ENCODE measurements at places on chromosomes 3 and 15.

DNA sequence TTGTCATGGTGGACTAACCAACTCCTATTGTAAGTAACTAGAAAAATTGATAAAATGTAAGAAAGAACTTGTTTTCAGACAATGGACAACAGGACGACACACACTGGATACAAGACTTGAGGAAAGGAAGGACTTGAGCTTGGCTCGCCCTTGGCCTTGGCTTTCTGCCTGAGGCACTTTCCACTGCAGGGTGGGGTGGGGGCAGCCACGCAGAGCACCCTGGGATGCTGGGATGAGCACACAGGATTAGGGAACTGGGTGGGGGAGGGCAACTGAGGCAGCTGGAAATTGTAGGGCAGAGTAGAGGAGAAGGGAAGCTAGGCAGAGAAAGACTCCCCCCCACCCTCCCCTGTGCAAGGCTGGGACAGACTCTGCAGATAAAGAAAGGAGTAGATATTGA, 25.5 kb upstream of the HHATL start:
- no peak for DNase-seq

- no peak for DNase-seq
These were observed 65.7 kb downstream of the TJP1 start for GRCh38 chr15:29756358-29757267.

GRCh38 chr3:69417541-69418078, 31.7 kb upstream of the FRMD4B start:
- no peak for DNase-seq

GRCh38 chr15:66110864-66111263, 142.7 kb downstream of the MEGF11 start:
- no peak for DNase-seq

DNA sequence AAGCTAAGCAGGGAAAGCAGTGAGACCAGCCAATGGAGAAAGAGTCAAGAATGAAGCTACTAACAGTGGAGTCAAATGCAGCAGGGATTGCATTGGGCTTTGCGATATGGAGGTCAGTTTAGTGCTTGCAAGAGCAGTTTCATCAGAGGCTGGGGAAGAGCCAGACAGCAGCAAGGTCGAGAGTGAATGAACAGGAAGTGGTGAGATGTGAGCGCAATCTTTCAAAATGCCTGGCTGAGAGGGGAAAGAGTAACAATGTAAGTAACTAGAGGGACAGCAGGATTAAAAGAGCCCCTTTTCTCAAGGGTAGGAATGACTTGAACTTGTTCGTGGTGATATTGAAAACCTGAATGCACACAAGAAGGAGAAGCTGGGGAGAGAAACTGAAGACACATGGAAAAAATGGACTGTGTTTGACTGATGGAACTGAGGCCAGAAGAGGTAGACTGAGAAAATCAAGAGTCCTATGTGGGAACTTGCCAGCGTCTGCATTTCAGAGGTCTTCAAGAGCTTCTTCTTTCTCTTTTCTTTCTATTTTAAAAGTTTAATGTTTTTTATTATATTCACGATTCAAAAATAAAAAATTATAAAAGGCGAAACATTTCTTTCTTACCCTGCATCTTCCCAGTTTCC, 30.6 kb upstream of the GPR160 start:
- DNase-seq = no peak

GRCh38 chr3:183328823-183329222, 75.8 kb downstream of the B3GNT5 start:
- DNase-seq = no peak

DNA sequence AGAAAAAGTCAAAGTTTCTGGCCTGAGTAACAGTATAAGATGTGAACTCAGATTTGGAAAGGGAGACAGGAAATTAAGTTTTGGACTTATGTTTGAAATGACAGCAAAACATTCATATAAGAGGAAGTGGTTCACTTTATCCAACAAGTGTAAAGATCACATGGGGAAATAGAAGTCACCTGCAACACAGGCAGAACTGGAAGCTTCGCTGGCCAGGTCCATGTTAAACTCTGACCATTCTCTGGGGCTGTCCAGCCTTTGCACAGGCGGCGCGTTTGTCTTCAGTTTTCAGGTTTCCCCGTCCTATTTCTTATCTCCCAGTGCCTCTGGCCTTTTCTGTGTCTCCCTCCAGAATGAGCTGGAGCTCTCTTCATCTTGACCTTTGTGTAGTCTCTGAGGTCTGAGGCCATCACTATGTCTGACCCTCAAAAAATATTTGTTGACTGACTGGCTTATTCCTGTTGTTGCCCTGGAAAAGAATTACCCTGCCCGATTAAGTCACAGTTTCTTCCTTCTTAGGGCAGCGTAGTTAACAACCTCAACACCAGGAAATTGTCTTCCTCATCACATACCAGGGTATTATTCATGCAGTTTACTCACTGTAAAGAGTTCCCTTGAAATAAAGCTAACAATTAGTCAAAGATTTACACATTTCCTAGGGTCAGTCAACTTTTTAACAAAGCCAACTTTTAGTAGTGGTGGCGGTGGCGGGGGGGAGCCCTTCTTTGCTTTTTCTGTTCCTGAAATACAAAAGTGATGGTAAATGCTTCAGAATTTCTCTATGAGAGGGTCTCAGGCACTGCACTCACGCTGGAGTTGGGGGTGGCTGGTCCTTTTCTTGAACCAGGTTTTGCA, 959 bp upstream of the RASA2 start:
- DNase-seq = no peak

- no peak for DNase-seq
These were observed at the start of gene ZIC1 for GRCh38 chr3:147409143-147410115. Gene ZIC1, plus strand, starts transcription at chr3:147409365. Its CDS starts 748 bp downstream, at chr3:147410113.

DNA sequence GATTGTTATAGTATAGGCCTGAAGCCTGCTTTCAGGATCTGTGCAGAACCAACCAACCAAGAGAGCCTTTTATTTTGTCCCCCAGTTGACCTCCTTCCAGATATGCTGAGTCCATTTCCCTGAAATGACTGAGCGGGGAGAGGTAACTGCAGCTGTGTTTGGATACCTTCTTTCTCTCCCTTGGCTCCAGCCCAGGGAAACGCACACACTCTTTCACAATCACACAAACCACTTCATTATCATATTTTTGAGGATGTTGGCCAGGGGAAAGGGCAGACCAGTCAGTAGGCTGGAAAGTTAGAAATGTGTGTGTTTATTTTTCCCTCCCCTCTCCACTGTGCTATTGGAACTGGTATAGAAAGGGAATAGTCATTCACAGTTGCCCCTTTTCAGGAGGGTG, 417.7 kb upstream of the TBL1XR1 start:
- DNase-seq = no peak

DNA sequence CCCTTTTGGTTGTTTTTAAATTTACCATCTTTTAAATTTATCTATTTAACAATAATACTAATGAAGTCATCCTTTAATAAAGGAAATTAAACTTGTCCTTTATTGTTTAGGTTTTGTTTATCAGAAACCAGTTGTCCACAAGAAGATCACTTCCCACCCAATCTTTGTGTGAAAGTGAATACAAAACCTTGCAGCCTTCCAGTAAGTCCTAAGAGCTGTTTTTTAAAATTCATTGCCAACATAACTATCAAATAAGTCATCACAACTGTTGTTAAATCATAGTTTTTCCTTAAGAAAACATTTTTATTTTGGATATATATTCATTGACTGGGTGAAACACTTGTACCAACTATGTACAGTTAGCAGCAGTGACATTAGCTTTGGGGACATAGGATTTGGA, 59.4 kb downstream of the CALML4 start:
- no peak for DNase-seq

DNA sequence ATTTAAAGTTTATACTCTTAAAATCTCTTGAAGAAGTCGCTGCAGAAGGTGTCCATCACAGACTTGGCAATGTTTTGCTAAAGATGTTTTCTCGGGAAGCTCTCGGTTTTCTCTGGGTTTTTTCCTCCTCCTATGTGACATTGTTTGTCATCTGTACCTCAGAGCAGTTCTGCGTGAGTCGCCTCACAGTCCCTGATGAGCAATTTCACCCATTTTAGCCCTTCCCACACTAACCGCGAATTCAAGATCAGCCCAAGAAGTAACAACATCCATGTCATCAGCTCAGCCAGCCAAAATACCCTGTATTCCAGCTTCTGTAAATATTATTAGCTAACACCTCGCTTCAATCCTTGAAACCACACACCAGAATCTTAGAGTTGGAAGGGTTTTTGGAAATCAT, 224.3 kb upstream of the SETMAR start:
- DNase-seq = no peak

DNA sequence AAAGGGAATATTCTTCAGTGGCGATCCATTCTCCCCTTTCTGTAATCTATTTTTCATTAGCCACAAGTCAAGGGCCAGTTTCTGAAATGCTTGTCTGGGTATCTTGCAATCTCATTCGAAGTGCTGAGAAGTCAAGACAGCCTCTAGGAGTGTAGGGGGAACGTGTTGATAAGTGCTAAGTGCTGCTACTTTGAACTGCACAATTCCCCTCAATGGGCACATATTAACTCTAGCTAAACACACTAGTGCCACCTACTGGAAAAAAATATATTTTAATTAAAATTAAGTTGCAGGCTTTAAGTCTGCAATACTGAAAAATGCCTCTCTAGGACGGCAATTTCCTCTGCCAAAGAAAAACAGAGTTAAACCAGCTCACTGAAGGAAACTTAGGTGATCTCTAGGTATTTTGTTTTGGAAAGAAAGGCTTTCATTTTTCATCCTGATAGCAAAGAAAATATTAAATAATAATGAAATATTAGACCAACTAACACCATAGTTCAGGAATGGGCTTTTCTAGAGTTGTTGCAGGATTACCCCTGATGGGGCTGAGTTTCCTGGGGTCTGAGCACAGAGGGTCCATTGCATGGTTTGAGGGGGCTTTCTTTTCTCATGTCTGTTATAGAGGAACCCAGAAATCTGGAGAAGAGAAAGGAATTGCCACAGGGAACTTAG, 181.9 kb upstream of the KBTBD8 start:
- DNase-seq = no peak

- DNase-seq = no peak
These were observed 69.1 kb downstream of the P3H2 start for GRCh38 chr3:190051641-190052040.

- no peak for DNase-seq
These were observed 74.4 kb upstream of the ACP3 start for GRCh38 chr3:132242790-132243189.

GRCh38 chr3:118540826-118541225, 493.8 kb downstream of the IGSF11 start:
- no peak for DNase-seq

DNA sequence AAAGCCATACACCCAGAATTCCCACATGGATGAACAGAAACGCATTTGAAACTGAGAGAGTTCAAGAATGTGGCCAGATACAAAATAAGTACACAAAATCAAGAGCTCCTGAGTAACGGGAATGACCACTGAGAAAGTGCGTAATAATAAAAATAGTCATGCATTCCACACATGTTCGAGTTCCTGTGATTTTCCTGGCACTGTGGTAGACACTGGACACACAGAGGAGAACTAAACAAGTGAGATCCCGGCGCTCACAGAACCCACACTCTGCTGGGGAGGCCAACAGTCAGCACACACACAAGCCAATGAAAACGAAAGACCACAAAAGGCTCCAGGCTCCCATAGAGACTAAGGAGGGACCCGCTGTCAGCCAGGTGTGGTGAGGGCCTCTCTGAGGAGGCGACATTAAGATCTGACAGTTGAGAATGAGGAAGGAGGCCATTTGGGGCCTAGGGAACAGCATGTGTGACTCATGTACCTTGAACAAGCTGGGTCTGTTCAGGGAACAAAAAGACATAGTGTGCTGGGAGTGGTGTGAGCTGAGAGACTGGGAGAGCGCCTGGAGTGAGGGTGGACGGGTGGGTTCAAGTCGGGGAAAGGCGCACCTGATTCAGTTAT, 5.1 kb downstream of the FAM107A start:
- no peak for DNase-seq

- no peak for DNase-seq
These were observed 27.3 kb upstream of the ABI3BP start for GRCh38 chr3:101020351-101021015.

DNA sequence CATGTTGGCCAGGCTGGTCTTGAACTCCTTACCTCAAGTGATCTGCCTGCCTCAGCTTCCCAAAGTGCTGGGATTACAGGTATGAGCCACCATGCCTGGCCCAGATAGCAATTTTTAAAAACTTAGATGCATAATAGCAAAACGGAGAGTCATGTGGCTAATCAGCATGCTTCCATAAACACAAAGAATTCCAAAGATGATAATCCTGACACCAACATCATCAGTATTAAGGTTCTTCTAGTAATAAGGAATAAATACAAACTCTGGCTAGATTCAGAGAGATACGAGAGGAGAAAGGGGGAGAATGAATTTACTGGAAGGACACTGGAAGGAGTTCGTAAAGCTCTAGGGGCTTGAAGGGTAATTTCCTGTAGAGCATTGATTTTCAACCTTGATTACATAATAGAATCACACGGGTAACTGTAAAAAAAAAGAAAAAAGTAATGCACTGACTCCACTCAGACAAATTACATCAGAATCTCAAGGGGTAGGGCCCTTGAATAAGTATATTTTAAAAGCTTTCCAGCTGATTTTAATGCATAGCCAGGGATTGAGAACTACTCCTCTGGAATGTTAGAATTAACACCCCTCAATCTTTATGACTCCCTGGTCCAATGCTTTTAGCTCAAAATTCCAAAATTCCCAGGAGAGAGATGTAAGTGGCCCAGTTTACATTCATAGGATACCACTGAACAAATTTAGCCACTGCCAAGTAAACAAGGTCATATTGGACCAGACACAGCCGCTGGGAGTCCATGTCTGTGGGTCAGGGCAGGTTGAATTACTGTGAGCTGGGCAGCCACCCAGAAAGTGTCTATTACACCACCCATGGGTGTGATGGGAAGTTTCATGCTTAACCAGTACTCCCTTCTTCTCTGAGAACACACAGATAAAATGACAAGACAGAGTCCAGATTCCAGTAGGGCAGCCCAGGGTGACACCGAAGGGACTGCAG, 243.9 kb downstream of the TBL1XR1 start:
- no peak for DNase-seq

DNA sequence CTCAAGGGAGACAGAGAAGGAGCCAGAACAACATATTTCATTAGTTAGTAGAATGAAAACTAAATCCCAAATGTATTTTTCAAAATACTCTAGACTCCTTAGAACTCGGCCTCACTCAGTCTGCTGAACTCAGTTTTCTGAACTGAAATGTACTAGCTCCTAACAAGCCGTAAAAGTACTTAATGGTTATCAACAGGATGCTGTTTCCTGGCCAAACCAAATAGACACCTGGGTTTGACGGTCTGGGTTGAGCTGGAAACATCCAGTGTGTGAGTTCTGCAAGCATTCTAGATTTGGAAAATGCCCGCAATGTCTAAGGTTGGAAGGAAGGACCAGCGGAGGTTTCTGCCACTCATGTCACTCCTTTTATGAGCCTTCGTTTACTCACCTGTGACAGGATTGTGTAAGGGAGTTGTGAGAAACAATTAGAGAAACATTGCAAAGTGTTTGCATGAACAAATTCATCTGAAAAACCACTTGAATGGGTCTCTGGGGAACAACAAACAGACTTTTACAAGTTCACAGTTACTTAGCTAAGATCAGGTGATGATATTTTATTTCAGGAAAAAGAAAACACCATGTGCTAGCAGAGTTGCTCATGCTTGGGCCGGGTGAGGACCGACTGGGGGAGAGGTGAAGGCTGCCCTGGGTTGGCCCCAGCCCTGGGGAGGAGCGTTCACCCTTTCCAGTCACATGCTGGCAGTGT, 151.0 kb downstream of the ALDH1A2 start:
- no peak for DNase-seq

All from stimulated activated CD8-positive, alpha-beta memory T cell treated with anti-CD3 and anti-CD28 coated beads, Interleukin-7, amount 100 ng/mL, for 1 hour (primary cell).